ENCODE measurements at places on chromosomes 3 and 15. TPM values are rescaled to one million over a fixed set of nuclear protein-coding genes. Genes with fewer than 3 reads are reported as not detected.
A peak's percentile ranks its signal among the peaks of the same experiment; 100 is the strongest.

GRCh38 chr3:50255251-50255615 is 13.7 kb upstream of the SEMA3B start:
- no peak for DNase-seq

DNA sequence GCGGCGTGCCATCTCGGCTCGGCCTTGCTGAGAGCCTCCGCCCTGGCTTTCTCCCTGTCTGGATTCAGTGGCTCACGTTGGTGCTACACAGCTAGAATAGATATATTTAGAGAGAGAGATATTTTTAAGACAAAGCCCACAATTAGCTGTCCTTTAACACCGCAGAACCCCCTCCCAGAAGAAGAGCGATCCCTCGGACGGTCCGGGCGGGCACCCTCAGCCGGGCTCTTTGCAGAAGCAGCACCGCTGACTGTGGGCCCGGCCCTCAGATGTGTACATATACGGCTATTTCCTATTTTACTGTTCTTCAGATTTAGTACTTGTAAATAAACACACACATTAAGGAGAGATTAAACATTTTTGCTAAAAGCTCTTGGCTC is 54.1 kb downstream of the PLXNA1 start:
- no peak for DNase-seq

Gene NANOGP8
- not detected for total RNA-seq

DNA sequence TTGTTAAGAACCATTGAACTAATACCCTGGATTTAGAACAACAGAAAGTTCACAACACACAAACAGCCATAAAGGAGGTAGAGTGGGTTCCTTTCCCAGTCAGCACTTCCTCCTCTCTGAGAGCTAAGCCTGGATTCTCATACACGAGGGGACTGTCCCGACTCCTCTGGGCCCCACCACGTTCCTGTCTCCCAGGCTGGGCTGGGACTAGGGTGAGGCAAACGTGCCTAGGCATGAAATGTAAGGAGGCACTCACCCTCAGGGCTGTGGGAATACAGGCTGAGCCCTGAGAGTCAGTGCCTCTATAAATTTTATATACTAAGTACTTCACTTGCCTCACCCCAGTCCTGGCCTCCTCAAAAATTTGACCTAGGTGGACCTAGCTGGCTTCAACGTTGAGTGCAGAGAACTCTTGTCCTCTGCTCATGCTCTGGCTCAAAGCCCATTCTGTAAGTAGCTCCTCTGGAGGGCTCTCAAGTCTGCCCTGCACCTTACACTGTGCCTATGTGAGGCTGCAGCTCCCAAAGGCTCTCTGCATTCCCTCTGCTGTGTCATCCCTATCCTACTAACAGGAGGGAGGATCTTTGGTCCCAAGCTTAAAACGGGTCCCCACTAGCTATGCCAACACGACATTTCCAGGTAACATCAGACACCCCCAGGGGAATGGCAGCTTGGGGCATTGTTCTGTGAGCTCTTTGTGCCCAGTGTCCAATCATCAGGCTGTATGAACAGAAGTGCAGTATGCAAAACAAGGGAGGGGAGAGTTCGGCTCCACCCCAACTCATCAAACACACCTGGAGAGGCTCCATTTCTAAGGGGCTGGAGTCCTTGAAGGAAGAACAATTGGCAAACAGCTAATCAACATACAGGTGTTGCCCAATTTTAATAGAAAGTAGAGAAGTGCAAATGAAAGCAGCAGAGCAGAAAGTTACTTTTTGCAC is 233.2 kb downstream of the RPLP1 start:
- DNase-seq: no peak

Gene ZNF80
- total RNA-seq: 0.33 TPM

- DNase-seq: no peak
These were observed 427.4 kb upstream of the NAALADL2 start for GRCh38 chr3:174431717-174432116.

- DNase-seq: no peak
These were observed 211.1 kb downstream of the PTPRG start for GRCh38 chr3:61772456-61772855.

- DNase-seq: no peak
These were observed 28.9 kb downstream of the PDCD10 start for GRCh38 chr3:167705840-167706239.

Gene CHRNA7
- total RNA-seq: not detected

GRCh38 chr3:46496746-46497555 is 825 bp upstream of the RTP3 start:
- peak; percentile 62 for DNase-seq

Measured in activated CD4-positive, alpha-beta memory T cell treated with anti-CD3 and anti-CD28 coated beads for 36 hours (primary cell).